ENCODE measurements at places on chromosomes 16 and 17.

DNA sequence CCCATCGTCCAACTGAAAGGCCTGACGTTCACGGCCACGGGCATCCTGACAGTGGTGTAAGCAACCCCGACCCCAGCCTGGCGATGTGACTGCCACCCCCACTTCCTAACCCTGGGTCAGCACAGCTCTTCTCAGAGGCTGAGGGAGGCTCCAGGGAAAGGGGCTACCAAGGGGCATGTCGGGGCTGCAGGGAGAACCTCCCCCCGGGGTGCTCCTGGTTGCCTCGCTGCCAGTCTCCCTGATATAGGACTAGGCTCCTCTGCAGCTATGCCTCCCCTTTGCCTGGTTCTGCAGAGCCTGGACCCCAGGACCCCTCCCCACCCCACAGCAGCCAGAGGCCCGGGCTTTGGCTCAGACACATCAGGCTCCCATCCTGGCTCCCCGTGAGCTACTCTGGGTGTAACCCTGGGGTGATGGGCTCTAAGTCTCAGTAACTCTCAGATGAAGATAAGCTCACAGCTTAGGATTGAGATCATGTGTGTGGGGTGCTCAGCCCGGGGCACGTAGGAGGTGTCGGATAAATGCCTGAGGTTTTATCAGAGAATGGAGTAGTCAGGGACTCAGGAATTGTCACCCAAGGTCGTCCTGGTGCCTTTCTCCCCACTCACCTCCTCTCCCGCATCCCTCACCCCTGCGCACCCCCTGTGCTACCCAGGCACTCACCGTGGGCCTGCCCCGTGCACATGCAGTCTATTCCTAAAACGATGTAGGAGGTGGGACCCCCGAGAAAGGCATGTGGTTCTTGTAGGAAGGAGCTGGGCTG, 10.6 kb downstream of the ITGAD start:
- DNase-seq = no peak

DNA sequence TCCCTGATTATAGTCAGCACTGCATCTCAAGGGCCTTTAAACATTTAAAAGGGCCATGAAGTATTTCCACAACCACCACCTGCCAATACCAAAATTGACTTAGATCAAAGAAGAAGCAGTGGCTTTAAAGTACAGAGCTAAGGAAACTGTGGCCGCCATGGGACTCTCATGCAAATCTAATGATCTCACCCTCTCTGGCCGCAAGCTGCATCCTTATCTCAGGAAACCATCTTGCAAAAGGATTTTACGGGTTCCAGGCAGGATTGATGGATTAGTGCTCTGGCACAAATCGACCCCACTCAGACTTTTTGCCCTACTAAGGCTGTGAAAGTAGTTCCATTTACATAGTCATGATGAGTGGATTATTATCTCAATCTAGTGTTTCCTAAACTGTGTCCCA, 22.6 kb downstream of the CDRT4 start:
- no peak for DNase-seq

GRCh38 chr17:76585649-76586593, at the start of gene ST6GALNAC2:
ST6GALNAC2 (minus strand) TSS chr17:76585860; CDS start chr17:76585808, 52 bp downstream.
- no peak for DNase-seq

- DNase-seq = no peak
Observed at GRCh38 chr17:83079766-83080578, 563 bp downstream of the METRNL start.

GRCh38 chr16:19242987-19243575, 42.5 kb upstream of the CLEC19A start:
- no peak for DNase-seq

GRCh38 chr17:75009139-75009724, 3.2 kb upstream of the MRPL58 start:
- no peak for DNase-seq

DNA sequence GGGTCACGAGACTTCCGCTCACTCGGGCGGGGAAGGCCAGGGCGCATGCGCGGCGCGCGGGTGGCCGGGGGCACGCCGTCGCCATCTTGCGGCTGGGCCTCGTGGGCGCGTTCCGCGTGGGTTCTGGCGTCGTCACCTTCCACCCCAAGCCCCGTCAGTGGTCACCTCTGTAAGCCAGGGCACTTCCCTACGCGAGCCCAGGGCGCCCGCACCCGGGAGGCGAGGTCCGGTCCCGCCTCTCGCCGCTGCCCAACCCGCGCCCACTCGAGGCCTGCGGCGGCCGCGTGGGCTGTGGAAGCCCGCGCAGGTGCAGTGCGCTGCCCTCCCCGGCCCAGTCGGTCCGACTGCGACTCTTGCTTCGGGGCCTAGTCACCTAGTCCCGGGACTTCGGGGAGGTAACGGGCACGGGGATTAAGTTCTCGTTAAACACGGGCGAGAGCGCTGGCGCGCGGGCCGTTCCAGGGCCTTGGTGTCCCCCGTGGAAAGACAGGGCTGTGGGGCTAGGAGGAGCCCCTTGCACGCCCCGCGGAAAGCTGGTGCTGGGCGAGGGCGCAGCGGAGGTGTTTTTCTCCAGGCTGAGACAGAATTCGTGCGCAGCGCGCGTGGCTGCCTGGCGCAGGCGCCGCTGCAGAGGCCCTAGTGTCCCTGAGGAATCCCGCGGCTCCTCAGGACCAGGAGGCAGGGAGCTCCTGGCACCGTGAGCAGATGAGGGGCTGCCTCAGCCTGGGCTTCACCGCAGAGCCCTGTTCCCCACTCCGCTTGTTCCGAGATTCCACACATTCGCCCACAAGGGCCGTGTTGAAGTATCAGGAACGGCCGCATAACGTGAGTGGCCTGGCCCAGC, 472 bp upstream of the ARHGDIA start:
- DNase-seq = peak; percentile 95

DNA sequence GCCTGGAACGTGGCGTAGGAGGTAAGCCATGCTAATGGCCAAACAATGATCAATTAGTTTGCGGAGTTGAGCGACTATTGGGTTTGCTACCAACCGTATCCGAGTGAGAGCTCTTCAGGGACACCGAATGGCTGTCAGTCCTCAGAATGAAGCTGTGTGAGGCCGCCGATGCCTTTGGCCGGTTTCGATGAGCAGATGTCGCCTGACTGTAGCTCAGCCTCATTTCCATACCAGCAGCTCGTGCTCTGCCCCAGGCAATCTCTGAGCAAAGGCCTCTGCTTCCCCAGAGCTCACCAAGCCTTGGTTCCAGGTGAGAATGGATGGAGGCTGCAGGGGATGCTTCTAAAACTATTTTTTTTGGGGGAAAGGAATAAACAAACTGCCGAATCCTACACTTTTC, 111.7 kb upstream of the HS3ST4 start:
- no peak for DNase-seq

- no peak for DNase-seq
Observed at GRCh38 chr17:80112471-80113032, 11.2 kb downstream of the GAA start.

DNA sequence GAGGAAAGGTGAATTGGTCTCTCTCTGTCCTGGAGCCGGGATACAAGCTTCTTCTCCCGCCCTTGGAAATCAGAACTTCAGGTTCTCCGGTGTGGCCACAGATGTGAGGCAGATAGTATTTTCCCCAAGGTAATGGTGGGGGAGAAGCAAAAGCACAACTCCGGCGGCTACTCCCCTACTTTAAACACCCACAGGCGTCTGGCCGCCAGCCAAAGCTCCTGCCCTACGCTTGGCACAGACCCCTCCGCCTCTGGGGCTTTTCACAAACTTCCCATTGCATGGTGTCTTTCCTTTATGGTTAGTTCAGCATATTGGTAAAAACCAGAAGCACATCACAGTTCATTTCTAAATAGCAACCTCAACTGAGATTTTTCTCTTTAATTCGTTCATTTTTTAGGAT, 39.4 kb upstream of the B4GALNT2 start:
- DNase-seq = no peak

- DNase-seq = no peak
Observed at GRCh38 chr17:39979893-39980350, 685 bp upstream of the PSMD3 start.

GRCh38 chr17:11363565-11364117, 122.6 kb downstream of the SHISA6 start:
- no peak for DNase-seq

DNA sequence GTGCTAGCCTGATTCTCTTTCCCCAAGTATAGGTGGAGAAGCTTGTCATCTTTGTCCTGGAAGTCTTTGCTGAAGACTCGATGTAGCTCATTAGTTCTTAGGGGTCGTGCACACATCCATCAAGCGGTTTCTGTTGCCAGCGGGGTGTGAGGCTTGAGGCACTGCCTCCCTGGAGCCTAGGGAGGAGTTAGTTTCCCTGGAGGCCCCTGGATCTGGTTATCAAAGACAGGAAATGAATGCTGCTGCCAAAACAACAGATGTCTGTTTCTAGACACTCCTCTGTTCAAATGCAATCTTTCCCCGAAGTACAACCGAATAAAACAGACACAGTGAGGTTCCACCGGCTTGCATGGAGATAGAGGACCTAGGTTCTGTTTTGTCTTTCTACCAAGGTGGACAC, 17.5 kb downstream of the HS3ST4 start:
- DNase-seq = no peak

DNA sequence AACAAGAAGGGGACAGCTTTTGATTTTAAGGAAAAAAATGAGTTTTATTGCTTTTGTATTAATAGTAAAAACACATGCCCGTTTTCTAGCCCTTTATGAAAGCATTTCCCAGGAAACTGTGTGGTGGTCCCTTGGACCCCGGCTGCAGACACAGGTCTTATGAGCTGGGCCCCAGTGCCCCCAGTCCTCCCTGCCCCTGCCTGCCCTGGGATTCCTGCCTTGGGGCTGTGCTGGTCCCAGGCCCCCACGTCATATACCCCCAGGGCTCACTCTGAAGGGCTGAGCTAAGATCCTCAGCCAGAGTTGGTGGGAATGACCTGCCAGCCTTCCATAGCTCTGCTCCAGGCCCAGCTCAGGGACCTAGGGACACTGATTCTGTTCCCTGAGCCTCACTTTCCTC, 30.8 kb downstream of the GINS2 start:
- DNase-seq = no peak

DNA sequence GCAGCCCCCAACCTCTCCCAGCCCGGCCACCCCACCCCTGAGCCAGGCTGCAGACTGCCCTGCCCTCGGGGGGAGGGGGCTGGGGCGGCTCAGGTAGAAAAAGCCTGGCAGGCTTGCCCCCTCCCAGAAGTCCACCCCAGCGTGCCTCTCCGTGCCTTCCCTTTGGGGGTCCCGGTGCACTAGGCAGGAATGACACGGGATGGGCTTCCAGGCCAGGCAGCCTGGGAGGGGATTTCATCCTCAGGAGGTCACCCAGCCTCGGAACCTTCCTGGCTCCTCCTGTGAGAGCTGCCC, 185.0 kb downstream of the NTN1 start:
- no peak for DNase-seq

- DNase-seq = peak; percentile 87
Observed at GRCh38 chr16:11255737-11256660, at the start of gene SOCS1. SOCS1 (minus strand) TSS chr16:11256204; CDS start chr16:11255478, 726 bp downstream.

GRCh38 chr16:27729516-27730304, 179.8 kb downstream of the KATNIP start:
- DNase-seq = no peak
